Psoas muscle (tissue), 8 donors: ENCODE measurements at places on chromosomes 5 and 9. TPM values are rescaled to one million over a fixed set of nuclear protein-coding genes. Genes with fewer than 3 reads are reported as not detected.

RELL2 gene
- 0.11 TPM for total RNA-seq

ZNF883 gene
- total RNA-seq: 0.49 TPM

NPR3 gene
- total RNA-seq: 30.4 TPM

ZCCHC7 gene
- total RNA-seq: 7.6 TPM

FAM78A gene
- total RNA-seq: 16.5 TPM

DNA sequence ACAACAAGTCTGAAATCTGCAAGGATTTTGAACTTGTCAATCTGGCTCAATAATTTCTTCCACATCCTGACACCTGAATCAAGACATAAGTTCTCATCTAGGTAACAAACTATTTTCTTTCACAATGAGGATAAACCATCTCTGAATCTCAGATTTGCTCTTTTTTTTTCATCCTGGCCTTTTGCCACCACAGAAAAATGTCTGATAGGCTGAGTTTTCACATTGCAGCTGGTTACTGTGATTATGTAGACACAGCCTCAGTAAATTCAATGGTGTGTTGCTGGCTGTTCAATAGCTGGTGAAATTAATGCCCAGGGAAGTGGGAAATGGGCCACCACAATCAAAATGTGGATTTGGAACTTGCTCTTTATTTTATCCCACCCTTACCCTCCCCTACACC lies 2.8 kb upstream of the ADRA1B start:
- H3K36me3 ChIP-seq: no peaks in the 10 kb centered on the region
- no peaks in the 10 kb centered on the region for H3K27me3 ChIP-seq
- H3K27ac ChIP-seq: no peak overlapping the region
- DNase-seq: no peak
- H3K4me1 ChIP-seq: peaks cover 3% of the 10 kb centered on the region

DNA sequence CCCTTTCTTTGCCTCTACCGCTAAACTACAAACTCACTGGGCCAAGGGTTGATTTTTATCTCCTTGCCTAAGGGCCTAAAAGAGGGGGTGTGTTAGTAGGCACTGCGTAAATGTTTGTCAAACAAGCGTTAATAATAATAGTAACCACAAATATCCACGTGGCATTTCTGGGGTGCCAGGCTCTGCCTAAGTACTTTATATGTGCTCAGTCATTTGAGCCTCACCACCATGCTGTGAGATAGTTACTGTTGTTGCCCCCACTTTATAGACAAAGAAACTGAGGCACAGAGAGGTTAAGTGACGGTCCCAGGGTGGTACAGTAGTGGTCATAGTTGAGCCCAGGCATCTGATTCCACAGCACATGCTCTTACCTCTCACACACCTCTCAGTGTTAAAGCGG lies 52.4 kb downstream of the ERGIC1 start:
- no peaks in the 10 kb centered on the region for H3K27me3 ChIP-seq
- no peak overlapping the region for H3K4me3 ChIP-seq
- H3K27ac ChIP-seq: no peak overlapping the region
- peaks cover 22% of the 10 kb centered on the region for H3K36me3 ChIP-seq
- no peak for DNase-seq

DNA sequence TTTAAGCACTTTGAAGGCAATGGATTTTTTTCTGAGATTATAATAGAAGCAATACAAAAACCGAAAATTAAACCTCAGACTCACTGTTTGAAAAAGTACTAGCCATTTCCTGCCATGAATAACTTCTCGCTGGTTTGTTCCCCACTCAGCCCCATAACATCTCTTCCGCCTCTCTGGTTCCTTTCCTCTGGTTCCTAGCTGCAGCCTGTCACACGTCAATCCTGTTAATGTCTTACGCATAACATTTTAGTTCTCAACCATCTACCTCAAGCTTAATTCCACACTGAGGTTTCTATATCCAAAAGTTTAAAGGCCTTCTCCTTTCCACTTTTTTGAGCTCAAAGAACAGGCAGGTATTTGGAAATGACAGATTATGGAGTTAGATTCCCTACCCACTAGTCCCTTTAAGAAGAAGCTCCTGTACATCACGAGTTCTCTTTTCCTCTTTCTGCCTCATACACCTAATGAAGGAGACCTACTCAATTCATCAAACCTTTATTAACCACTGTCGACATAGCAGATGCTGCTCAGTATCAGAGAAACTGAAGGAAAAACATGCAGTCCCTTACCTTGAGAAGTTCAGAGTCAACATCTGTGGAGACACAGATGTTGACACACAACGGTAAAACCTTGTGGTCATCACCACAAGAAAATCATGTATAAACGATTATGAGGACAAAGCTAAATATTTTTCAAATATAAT lies 243.0 kb upstream of the PTGER4 start:
- no peak overlapping the region for H3K4me3 ChIP-seq
- H3K36me3 ChIP-seq: no peaks in the 10 kb centered on the region
- no peak overlapping the region for H3K27ac ChIP-seq
- H3K27me3 ChIP-seq: no peaks in the 10 kb centered on the region

DNA sequence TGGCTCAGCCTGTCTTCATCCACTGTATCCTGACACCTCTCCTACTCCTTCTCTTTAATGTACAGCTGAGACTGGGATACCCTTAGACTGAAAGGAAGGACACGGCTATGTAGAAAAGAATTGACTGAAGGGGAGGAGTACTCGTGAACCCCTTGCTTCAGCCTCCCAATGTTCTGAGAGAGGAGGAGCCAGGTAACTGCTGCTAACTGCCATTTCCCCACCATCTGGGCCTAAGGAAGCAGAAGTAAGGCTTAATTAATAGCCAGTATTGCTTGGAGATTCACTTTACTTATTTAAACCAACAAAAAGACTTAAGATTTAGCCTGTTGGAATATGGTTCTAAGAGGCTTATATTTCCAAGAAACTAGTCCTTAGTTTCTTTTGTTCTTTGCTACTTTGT lies 18.8 kb upstream of the RGS3 start:
- no peak overlapping the region for H3K4me3 ChIP-seq
- no peaks in the 10 kb centered on the region for H3K4me1 ChIP-seq
- DNase-seq: no peak
- no peak overlapping the region for H3K27ac ChIP-seq

- H3K4me3 ChIP-seq: no peak overlapping the region
- DNase-seq: peak; percentile 19
- H3K4me1 ChIP-seq: no peaks in the 10 kb centered on the region
- no peak overlapping the region for H3K27ac ChIP-seq
- no peaks in the 10 kb centered on the region for H3K36me3 ChIP-seq
Measured at GRCh38 chr9:36870960-36871359, 163.1 kb downstream of the PAX5 start.

DNA sequence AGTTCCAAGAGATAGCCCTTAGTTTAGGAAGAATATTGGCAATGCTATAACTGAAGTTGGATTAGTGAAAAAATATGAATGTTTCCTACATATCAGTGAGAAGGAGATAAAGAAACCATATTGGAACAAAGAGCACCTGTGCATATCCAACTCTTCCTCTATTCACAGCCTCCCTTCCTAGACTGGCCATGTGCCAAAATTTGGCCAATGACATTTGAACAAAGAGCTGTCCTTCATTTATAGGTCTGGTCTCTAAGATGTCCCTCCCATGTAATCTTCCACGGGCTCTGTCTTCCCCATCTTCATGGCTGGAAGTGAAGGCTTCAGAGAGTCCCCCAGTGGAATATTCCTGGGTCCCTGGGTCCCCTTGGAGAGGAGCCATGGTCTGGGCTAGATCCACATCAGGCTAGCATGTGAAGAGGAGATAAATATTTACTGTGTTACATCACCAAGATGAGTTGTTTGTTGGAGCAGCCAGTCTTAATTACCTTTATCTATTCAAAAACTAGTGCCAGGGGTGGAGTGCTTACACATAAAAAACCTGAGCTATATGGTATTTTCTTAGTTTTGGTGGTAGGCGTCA lies 190.0 kb upstream of the S1PR3 start:
- no peaks in the 10 kb centered on the region for H3K4me1 ChIP-seq
- H3K36me3 ChIP-seq: no peaks in the 10 kb centered on the region
- H3K27me3 ChIP-seq: no peaks in the 10 kb centered on the region
- DNase-seq: no peak
- H3K27ac ChIP-seq: no peak overlapping the region
- no peak overlapping the region for H3K4me3 ChIP-seq

DNA sequence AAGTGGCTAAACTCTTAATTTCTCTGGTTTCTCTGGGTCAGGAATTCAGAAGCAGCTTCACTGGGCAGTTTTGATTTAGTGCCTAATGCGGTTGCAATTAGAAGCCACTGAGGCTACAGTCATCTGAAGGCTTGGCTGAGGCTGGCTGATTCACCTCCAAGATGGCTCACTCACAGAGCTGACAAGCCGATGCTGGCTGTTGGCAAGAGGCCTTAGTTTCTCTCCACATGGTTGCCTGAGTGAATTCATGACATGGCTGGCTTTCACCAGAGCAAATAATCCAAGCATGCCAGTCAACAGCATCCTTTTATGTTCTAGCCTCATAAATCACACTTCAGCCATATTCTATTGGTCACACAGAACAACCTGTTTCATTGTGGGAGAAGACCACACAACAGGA lies 2.8 kb upstream of the CDK7 start:
- no peaks in the 10 kb centered on the region for H3K27me3 ChIP-seq
- peak overlapping the region; percentile 92 for H3K27ac ChIP-seq
- H3K4me1 ChIP-seq: peaks cover 24% of the 10 kb centered on the region
- no peak overlapping the region for H3K4me3 ChIP-seq
